ENCODE measurements at places on chromosomes 3 and 15. TPM values are rescaled to one million over a fixed set of nuclear protein-coding genes. Genes with fewer than 3 reads are reported as not detected.

The NKTR gene
- 11.3 TPM for polyA plus RNA-seq

The MLF1 gene
- 2.4 TPM for polyA plus RNA-seq

The PEX5L gene
- polyA plus RNA-seq = not detected

The SLC24A1 gene
- polyA plus RNA-seq = 2.7 TPM

The ACKR4 gene
- polyA plus RNA-seq = 1.2 TPM

The C3orf62 gene
- polyA plus RNA-seq = 4.6 TPM

The CCDC191 gene
- 0.54 TPM for polyA plus RNA-seq

The PDCD10 gene
- polyA plus RNA-seq = 85.9 TPM

DNA sequence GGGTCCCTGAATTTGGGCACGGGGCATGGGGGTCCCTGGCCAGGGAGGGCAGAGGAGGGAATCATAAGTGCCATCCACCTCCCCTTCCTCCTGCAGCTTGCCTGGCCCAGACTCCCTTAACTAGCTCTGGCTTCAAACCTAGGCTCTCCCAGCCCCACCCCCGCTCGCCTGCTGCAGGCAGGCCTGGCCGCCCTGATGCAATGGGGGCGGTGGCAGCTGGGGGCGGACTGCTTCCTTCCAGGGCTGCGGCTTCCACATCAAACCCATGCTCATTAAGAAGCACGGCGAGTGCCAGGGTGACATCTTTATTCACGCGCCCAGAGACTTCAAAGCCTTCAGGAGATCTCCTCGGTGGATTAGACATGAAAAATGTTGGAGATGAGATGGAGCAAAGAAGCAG is 123.1 kb downstream of the TPRA1 start:
- no peak overlapping the region for H3K27ac ChIP-seq
- H3K4me1 ChIP-seq = no peaks in the 10 kb centered on the region
- no peaks in the 10 kb centered on the region for H3K27me3 ChIP-seq
- H3K4me3 ChIP-seq = no peak overlapping the region
- no peaks in the 10 kb centered on the region for H3K36me3 ChIP-seq

GRCh38 chr3:126748701-126749546 is 44.9 kb downstream of the CHCHD6 start:
- no peaks in the 10 kb centered on the region for H3K27me3 ChIP-seq
- peaks cover 7% of the 10 kb centered on the region for H3K4me1 ChIP-seq
- H3K36me3 ChIP-seq = no peaks in the 10 kb centered on the region
- no peak overlapping the region for H3K4me3 ChIP-seq
- no peak overlapping the region for H3K27ac ChIP-seq

DNA sequence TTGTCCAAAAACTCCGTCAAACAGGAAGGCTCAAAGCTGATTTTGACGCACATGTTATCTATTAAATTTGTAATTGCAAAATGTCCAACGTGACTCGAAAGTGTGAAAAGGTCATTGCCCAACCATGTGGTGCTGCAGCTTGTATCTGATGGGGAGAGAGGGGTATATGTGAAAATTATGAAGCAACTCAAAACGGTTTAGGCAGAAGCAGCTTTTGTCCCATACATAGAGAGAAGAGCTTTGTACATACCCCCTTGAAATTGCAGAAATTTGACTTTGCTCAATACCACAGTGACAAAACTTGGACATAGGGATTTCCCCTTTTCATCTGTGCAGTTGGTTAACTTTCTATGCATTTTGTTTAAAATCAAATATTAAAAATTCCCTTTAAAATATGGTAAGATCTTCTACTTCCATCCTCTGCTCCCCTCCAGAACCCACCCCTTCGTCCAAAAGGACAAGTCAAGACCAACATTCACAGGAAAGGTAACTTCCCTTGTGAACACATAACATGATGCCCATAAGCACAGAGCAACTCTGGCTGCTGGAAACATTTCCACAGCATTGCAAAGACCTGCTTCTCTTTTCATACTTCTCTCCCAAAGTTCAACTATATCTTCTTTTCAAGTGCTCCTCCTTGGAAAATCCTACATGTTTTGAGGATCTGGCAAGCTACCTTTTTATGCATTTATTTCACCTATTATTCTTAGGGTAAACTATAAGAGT is 253.7 kb upstream of the THBS1 start:
- no peak overlapping the region for H3K4me3 ChIP-seq
- no peak for DNase-seq
- no peaks in the 10 kb centered on the region for H3K27me3 ChIP-seq
- H3K4me1 ChIP-seq = no peaks in the 10 kb centered on the region
- H3K36me3 ChIP-seq = no peaks in the 10 kb centered on the region
- H3K27ac ChIP-seq = no peak overlapping the region

DNA sequence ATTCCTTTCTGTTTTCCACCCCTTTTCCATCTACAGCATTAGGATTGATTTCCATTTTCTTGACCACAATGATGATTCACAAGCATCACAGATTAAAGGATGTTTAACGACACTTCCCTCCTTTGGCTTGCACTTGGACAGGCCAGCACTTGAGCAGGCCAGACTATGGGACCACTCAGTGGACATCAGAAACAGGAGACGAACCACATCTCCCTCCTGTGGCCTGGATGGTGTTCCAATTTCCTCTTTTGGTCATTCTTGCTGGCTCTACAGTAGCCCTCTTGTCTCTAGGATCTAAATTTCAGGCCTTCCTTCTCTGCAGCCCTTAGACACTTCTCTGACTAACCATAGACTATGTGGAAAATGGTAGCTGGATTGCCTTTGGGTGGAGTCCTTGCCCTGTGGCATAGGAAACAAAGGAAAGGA is 78.8 kb upstream of the BOC start:
- H3K27ac ChIP-seq = no peak overlapping the region
- DNase-seq = no peak
- H3K4me3 ChIP-seq = no peak overlapping the region

DNA sequence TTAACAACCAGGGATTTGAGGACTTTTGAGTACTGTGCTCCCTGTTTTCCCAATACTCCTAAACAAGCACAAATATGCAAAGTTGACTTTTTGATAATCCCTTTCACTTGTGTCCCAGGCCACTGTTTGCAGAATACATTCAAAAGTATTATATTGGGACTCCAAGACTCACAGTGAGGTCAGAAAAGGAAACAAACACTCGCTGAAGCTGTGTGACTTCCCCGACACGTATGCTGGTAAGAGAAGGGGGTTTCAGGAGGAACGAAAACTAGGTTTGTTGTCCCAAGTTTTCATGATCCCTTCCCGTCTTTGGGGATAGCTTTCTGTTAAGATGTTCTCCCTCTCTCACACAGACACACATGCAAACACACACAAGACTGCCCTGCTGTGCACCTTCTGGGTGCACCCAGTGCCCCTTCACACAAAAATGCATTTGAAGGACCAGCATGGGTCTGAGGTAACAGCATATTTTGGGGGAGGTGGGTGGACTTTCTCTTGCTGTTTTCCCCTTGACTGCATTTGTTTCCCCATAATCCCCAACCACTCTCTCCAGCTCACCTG is 225.2 kb upstream of the PRICKLE2 start:
- no peaks in the 10 kb centered on the region for H3K27me3 ChIP-seq
- no peak for DNase-seq
- no peak overlapping the region for H3K27ac ChIP-seq
- no peaks in the 10 kb centered on the region for H3K36me3 ChIP-seq

DNA sequence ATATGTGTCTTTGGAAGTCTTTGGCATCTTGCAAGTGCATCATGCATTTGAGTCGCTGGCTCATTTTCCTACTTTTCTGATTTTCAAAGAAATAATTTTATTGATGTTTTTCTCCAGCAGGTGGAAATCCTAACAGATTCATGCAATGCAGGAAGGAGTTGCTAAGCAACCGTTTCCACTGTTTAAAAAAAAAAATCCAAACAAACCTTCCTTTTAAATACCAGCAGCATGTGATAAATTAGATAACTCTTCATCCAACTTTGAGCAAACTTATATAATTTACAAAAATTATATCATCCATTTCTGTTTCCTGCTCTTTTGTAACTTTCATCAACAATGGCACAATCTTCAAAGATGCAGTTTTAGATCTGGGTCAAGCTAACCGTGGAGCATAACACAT is 364.1 kb downstream of the MFSD1 start:
- H3K4me1 ChIP-seq = no peaks in the 10 kb centered on the region
- no peaks in the 10 kb centered on the region for H3K36me3 ChIP-seq
- H3K27ac ChIP-seq = no peak overlapping the region
- no peaks in the 10 kb centered on the region for H3K27me3 ChIP-seq
- no peak overlapping the region for H3K4me3 ChIP-seq

DNA sequence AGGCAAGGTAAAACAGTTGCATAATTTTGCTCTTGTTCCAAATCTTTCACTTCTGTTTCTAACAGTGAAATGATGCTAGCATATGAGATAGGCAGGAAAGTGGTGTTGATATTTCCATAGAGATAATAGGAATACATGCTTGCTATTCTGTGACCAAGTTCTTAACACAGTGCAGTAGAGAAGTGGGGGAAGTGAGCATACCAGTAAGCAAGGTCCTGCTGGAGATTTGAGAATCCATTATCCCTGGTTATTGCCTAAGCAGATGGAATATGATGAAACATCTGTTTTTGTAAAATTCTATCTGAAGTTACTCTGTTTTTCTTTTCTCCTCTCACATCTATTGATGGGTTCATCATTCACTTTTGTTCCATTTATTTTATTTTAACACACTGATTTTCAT is 28.7 kb downstream of the USP8 start:
- no peak overlapping the region for H3K4me3 ChIP-seq
- peaks cover 6% of the 10 kb centered on the region for H3K36me3 ChIP-seq
- H3K4me1 ChIP-seq = no peaks in the 10 kb centered on the region
- no peaks in the 10 kb centered on the region for H3K27me3 ChIP-seq
- no peak overlapping the region for H3K27ac ChIP-seq

GRCh38 chr3:34957677-34958076 is 681.6 kb upstream of the ARPP21 start:
- no peaks in the 10 kb centered on the region for H3K4me1 ChIP-seq
- H3K4me3 ChIP-seq = no peak overlapping the region
- no peaks in the 10 kb centered on the region for H3K36me3 ChIP-seq
- no peaks in the 10 kb centered on the region for H3K27me3 ChIP-seq
- no peak for DNase-seq

DNA sequence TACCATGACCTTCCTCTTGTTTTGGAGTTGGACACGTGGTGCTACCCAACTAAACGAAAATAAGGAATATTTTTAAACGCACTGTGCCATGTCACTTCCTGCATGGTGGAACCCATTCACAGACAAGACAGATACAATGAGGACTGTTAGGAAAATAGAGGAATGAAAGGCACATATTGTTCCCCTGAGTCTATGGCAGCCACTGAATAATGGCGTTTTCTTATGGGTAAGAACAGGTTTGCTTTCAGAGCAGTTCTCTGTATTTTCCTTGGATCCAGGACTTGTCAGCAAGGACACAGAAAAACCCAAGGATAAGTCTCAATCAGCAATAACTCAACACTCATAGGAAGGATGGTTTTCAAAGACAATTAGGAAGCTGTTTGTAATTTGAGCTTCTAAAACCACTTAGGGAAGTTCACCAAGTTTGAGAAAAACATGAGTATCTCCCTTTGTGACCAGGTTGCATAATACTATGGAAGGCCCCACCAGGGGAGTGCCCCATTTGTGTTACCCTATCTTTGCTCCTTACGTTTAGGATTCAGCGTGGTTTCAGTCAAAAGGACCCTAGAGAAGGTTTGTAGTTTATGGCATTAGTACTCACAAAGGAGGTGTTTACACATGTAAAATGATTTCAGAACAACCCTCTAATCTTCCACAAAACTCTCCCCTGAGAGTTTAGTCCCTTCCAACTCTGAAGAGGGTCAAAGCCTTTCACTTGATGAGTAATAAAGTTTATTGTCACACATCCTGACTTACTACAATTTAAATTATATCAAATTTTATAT is 487.2 kb upstream of the ATP11B start:
- no peaks in the 10 kb centered on the region for H3K36me3 ChIP-seq
- no peak for DNase-seq
- no peaks in the 10 kb centered on the region for H3K27me3 ChIP-seq
- H3K4me1 ChIP-seq = no peaks in the 10 kb centered on the region
- H3K27ac ChIP-seq = no peak overlapping the region
- H3K4me3 ChIP-seq = no peak overlapping the region

- H3K4me3 ChIP-seq = no peak overlapping the region
- H3K4me1 ChIP-seq = peaks cover 18% of the 10 kb centered on the region
- H3K36me3 ChIP-seq = no peaks in the 10 kb centered on the region
- no peaks in the 10 kb centered on the region for H3K27me3 ChIP-seq
- no peak overlapping the region for H3K27ac ChIP-seq
These were observed 161.7 kb downstream of the VGLL4 start for GRCh38 chr3:11482021-11482420.

DNA sequence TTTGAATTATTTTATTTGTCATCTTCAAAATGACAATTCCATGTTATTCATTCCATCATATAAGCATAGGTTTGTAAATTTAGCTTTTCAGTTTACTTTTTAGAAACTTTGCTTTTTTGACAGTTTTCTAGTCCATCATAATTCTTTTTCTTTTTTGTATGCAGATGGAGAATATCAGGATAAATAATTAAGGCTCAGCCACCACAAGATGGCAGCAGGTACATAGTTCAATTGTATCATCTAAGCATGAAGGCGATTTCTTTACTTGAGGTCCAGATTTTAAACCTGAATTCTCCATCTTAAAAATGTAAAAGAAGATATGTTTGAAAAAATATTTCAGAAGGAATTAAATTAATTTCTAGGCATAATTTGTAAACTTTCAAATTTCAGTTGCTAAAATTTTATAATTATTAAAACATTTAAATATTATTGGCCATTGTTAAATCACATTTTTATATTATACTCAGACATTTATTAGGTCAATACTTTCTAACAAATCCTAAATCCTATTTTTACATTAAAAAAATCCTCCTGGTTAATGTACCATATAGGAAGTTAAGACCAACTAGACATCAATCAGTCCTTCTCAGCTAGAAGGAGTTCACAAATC is 15.1 kb downstream of the PLSCR5 start:
- H3K4me1 ChIP-seq = no peaks in the 10 kb centered on the region
- H3K4me3 ChIP-seq = no peak overlapping the region
- no peak overlapping the region for H3K27ac ChIP-seq
- H3K27me3 ChIP-seq = no peaks in the 10 kb centered on the region
- H3K36me3 ChIP-seq = no peaks in the 10 kb centered on the region

DNA sequence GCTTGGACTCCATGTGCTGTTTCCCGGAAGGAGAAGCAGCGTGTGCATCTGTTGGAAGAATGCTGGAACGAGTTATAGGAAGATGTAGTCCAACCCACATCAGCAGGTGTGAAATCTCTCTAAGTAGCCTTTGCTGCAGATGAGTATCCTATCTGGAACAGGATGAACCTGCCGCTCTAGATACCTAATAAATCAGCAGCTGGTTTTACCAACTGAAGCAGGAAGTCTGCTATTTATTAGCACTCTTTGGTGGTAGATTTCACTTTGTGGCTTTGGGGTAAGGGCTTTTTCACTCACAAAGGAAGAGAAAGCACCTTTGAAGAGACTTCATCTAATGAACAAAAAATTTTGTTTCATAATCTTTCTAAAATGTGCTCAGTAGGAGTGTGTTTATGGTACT is 66.4 kb downstream of the DCUN1D1 start:
- H3K36me3 ChIP-seq = no peaks in the 10 kb centered on the region
- no peaks in the 10 kb centered on the region for H3K4me1 ChIP-seq
- no peak overlapping the region for H3K4me3 ChIP-seq
- H3K27me3 ChIP-seq = no peaks in the 10 kb centered on the region
- H3K27ac ChIP-seq = no peak overlapping the region

All from small intestine (tissue), 16 donors.